ENCODE measurements at places on chromosomes 1 and 21.

- DNase-seq: no peak
Observed at GRCh38 chr1:22105611-22106207, 37.2 kb downstream of the WNT4 start.

DNA sequence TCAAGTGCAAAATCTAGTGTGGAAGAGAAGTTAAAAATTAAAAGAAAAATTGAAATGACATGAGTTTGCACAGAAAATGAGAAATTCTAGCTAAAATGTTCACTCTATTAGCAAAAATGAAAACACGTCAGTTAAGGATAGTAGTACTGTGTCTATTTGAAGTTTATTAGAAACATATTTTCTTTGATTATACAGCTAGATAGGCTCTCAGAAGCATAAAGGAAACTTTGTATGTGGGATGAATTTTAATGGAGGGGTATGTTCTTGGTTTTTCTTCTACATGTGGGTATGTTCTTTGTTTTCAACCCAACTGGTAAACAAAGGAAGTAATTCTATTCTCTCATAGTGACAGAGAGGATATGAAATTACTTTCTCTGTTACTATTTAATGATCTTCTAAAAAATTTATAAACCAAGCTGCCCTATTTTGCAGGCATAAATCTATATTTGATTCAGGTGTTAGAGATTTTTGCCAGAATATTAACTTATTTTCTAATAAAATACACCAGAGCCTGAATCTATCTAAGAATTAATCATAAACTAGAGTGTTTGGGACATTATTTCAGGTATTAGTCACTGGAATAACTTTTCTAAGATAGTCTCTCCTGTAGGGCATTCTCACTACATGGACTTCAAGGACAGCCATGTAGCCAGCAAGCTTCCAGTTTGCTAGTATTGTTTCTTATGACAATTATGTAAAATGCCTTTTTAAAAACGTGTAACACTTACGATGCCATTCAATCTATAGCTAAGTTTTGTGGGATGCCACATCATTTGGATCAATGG is 15.8 kb downstream of the GPSM2 start:
- DNase-seq: no peak

DNA sequence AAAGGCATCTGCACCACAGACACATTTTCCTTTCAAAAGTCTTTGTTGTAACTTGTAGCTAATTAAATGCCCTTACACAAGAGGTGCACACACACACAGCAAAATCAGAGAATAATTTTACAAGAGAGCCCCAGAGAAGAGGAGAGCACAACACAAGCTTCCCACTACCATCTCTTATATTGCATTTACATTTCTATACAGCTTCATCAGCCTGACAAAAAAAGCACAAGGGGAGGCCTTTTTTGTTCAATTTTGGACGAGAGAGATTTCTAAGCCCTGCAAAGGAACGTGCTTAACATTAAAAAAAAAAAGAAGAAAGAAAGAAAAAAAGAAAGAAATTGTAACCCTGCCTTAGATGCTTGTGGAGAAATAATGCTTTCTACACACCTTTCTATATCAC is 17.1 kb upstream of the ESRRG start:
- no peak for DNase-seq

- DNase-seq: no peak
Observed at GRCh38 chr1:112706505-112707220, at the start of gene RHOC. Gene RHOC, minus strand, starts transcription at chr1:112707127. Its CDS starts 3,328 bp downstream, at chr1:112703799.

GRCh38 chr1:218823291-218823900 is 350.3 kb upstream of the LYPLAL1 start:
- DNase-seq: no peak
